ENCODE measurements at places on chromosomes 11 and 22. TPM values are rescaled to one million over a fixed set of nuclear protein-coding genes. Genes with fewer than 3 reads are reported as not detected.

Gene TYMP
- total RNA-seq = 7.4 TPM

Gene LRP4
- total RNA-seq = 0.15 TPM

GRCh38 chr11:113677685-113678084, 28.4 kb downstream of the TMPRSS5 start:
- no peak for DNase-seq

DNA sequence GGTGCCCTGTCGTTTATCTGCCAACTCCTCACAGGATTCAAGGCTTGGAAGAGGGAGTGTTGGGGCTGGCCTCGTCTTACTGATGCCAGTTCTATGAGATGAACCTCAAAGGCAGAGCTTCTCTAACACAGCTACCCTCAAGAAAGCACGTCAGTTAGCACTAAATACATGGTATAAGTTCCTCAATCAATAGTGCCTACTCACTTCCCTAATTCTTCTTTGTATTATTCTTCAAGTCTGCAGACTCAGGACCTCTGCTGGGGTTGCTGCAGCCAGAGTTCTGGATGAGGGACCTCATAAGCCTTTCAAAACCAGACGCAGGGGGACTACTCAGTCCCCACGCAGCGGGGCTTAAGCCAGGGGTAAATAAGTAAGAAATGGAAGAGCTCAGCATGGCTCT, 118.3 kb downstream of the VPREB1 start:
- no peak for DNase-seq

- no peak for DNase-seq
Observed at GRCh38 chr11:118998388-118998717, 415 bp downstream of the CENATAC start.

GRCh38 chr11:70129051-70129592, 51.0 kb downstream of the ANO1 start:
- DNase-seq = no peak

Gene CALCB
- total RNA-seq = not detected

Gene NDUFS3
- total RNA-seq = 149 TPM

Gene SLC22A25
- not detected for total RNA-seq

- DNase-seq = no peak
Observed at GRCh38 chr22:27840436-27840835, 38.9 kb upstream of the MN1 start.

Gene OR8A1
- not detected for total RNA-seq

Gene SLC22A12
- not detected for total RNA-seq

GRCh38 chr11:64070314-64070681, 34.6 kb downstream of the FLRT1 start:
- DNase-seq = no peak

DNA sequence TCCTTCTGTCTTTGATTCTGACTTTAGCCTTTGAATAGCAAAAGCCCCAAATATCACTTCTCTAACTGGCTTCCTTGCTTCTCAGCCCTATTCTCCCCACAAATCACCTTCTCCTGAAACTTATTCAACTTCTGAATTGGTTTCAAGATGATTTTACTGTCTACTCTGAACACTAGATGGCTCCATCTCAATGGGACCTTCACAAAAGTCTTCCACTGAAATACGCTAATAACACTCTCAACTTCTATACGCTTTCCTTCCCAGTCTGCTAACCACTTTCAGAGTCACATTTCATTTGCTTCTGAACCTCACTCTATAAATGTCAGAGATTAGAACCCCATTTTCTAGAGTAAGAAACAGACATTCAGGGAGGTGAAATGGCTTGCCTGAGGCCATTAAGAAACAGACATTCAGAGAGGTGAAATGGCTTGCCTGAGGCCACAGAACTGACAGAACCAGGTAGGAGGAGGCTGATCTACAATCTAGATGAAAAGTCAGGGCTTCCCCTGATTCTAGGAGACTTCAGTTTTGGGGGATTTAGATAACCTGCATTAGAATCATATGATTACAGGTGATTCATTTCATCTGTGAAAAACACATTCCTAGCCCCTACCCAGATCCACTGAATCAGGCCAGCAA, 20.6 kb downstream of the MORC2 start:
- peak; percentile 45 for DNase-seq

Gene GAB4
- total RNA-seq = not detected

DNA sequence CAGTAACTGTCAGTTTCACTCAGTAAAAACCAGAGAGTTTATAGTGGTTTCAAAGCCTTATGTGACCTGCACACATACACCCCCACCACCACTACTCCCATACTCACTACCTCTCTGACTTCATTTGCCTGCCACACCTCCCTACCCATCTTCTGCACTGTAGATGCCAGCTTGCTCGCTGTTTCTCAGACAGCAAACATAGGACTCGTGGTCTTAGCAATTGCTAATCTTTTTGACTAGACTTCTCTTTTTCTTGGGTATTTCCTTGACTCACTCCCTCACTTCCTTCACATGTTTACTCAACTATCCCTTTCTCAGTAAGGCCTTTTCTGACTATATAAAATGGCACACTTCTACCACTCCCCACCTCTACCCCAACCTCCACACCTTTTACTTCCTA, 27.8 kb downstream of the CEP295 start:
- no peak for DNase-seq

DNA sequence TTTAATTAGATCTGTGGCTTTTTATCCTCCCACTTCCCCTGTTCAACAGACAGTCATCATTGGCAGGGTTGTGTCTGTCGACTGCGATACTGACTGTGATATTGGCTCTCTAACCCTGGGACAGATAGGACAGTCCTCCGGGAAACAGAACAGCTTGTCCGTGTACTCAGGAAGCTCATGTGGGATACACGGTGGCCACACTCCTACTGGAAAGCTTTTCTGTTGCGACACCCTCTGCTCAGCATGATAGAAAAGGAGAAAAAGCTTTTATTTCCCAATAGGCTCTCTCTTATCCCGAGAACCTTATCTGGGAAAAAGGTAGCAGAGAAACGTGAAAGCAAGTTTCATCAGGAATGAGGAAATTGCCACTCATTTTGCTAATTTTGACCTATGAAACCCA, 60.4 kb upstream of the HSPA8 start:
- DNase-seq = no peak

- no peak for DNase-seq
Observed at GRCh38 chr22:44019846-44020245, 4.3 kb upstream of the PARVB start.

GRCh38 chr22:28600546-28601143, 79.0 kb downstream of the TTC28 start:
- peak; percentile 77 for DNase-seq

Gene BACE1
- 6.6 TPM for total RNA-seq

Gene SLC43A3
- total RNA-seq = not detected

DNA sequence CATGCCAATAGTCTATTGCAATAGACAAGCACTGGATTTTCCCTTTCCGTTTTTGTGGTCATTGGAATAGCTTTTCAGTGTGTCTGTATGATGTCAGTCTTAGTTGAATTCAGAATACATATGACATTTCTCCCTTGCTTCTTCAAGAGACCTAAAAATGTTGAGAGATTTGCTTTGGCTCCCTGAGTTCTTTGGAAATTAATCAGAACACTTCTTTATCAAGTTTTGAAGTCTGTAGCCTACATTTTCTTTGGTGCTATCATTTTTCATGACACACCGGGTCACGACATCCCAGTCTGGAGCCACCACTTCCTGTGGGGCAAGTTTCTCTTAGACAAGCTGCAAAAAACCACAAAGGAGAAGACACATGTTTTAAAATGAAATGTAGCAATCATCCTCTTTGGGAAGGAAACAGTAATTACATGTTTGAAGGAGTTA, 847.1 kb downstream of the OPCML start:
- DNase-seq = no peak

GRCh38 chr22:37228106-37229011, 15.7 kb downstream of the RAC2 start:
- no peak for DNase-seq

- DNase-seq = no peak
Observed at GRCh38 chr11:61338783-61339489, 5.9 kb downstream of the TKFC start.

- no peak for DNase-seq
Observed at GRCh38 chr11:110986016-110986415, 259.5 kb upstream of the POU2AF2 start.

- DNase-seq = no peak
Observed at GRCh38 chr11:26951809-26952515, 42.0 kb upstream of the FIBIN start.

- DNase-seq = no peak
Observed at GRCh38 chr11:29612423-29612822, 404.4 kb downstream of the KCNA4 start.

GRCh38 chr11:6609502-6610015, 2.5 kb downstream of the TAF10 start:
- no peak for DNase-seq

- DNase-seq = no peak
Observed at GRCh38 chr11:134636071-134636470, 224.0 kb upstream of the B3GAT1 start.

Gene MMP27
- total RNA-seq = not detected

DNA sequence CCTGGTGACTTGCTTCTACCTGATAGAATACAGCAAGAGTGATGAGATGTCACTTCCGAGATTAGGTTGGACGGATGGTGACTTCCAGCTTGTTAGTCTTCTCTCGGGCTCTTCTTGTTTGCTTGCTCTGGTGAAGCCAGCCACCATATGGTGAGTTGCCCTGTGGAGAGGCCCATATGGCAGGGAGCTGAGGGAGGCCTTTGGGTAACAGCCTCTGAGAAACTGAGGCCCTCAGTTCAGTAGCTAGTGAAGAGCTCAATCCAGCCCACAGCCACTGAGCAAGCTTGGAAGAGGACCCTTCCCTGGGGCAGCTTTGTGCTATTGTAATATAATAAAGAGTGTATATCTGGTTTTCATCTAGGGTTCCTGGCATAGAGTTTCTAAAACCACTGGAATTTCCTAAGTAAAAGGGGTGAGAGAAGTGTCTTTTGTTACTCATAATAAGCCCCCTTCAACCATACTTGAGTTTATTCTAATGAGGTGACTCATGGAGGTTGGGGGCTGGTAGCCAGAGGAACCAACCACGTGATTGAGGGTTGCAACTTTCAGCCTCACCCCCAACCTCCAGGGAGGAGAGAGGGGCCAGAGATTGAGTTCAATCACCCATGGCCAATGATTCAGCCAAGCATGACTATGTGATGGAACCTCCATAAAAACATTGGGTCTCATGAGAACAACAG, 8.0 kb upstream of the TPCN2 start:
- no peak for DNase-seq

DNA sequence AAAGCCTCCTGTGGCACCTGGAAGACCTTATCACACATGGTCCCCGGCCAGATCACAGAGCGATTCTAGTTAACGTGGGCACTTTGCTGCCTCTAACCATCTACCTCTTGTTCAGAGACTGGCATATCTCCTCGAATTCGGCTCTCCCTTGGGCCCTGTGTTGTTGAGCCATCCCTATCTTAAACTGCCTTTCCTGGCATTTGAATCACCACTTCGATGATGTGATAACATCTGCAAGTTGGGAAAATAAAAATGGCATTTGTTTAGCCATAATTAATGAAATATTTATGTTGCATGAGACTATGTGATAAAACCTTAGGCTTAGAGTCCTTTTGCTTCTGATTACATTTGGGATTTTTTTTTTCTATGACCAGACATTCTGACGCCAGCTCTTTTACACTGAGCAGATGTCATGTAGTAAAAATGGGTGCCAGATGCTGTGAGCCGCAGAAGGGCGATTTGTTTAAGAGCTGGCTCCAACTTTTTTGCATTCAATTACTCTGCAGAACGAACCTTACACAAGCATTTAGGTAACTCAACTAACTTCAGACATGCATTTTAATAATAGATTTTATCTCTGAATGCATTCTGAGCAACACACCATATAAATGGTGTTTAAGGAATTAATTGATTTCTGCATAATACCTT, 58.5 kb upstream of the PARVA start:
- no peak for DNase-seq

GRCh38 chr22:30238661-30239487, 7.7 kb downstream of the LIF start:
- peak; percentile 34 for DNase-seq

Gene FIBIN
- total RNA-seq = not detected

- no peak for DNase-seq
Observed at GRCh38 chr11:73975479-73975757, 7.2 kb downstream of the UCP2 start.

DNA sequence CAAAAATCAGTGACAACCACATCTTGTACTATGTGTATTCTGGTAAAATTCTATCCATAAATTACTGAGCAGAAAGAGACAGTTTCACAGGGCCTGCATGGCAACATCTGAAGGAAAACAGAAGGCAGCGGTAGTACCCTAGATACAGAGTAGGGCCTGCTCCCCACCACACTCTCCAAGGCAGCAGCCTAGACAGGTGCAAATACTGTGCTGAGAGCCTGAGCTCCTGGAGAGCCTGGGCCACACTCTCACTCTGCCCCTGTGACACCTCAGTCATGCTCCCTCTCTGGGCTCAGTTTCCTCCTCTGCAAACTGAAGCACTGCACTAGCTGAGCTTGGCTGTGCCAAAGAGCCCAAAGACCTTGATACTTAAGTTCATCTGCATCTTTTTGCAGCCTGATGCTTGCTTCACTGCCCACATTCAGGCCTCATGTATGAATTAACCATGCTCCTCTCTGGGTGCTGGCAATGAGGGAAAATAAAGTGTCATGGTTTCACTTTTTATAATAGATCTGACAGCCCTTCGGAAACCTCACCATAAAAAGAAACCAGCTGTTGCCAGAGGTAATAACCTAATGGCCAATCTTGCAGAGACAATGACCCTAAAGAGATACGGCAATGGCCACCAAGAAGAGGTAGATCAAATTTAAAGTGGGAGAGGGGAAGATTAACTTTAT, 104.7 kb downstream of the PLEKHA7 start:
- no peak for DNase-seq

DNA sequence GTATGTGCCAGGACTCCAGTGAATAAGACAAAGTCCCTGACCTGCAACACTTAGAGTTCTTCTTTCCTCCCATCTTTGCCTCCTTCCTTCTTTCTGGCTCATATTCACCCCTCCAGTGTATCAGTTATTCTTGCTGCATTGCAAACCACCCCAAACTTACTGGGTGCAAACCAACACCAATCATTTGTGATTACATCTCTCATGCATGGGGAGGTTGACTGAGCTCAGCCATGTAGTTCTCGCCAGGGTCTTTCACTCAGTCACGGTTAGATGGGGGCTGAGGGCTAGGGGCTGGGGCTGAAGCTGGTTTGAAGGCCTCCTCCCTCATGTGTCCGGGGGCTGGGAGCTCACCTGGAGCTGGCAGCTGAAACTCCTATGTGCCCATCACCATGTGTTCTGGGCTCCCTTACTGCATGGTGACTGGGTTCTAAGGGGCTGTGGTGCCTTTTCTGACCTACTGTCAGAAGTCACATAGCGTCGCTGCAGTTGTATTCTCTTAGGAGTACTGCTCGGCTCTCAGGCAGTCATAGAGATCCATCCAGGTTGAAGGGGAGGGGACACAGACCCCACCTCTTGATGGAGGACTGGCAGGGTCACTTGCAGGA, 35.0 kb upstream of the CACNG2 start:
- no peak for DNase-seq

Measured in HT-29 (cell line).